ENCODE measurements at places on chromosomes 3 and 15. TPM values are rescaled to one million over a fixed set of nuclear protein-coding genes. Genes with fewer than 3 reads are reported as not detected.

The PAQR9 gene
- total RNA-seq: not detected

The ZNF501 gene
- 1.5 TPM for total RNA-seq

The DAG1 gene
- total RNA-seq: 15.4 TPM

The NMB gene
- 2.8 TPM for total RNA-seq

The HYAL3 gene
- 10.9 TPM for total RNA-seq

The APOD gene
- not detected for total RNA-seq

The ZPLD1 gene
- not detected for total RNA-seq

The VILL gene
- total RNA-seq: 23.0 TPM

The ULK4 gene
- total RNA-seq: 21.0 TPM

The PLAAT1 gene
- total RNA-seq: not detected

The TMIE gene
- 1.6 TPM for total RNA-seq

The CPEB1 gene
- total RNA-seq: not detected

The WWTR1 gene
- 0.27 TPM for total RNA-seq

The SERINC4 gene
- total RNA-seq: 0.37 TPM

The ZNF710 gene
- total RNA-seq: 24.4 TPM

The FAM107A gene
- total RNA-seq: not detected

The MORC1 gene
- not detected for total RNA-seq

The SPATA12 gene
- not detected for total RNA-seq

The GOLGA6L10 gene
- total RNA-seq: 0.97 TPM

The WNT7A gene
- total RNA-seq: 0.20 TPM

The LRRC31 gene
- not detected for total RNA-seq

The TM6SF1 gene
- total RNA-seq: 9.4 TPM

The LINGO1 gene
- total RNA-seq: not detected

The DISP2 gene
- total RNA-seq: 0.60 TPM

The CLDN16 gene
- total RNA-seq: not detected

The MNS1 gene
- total RNA-seq: 0.23 TPM

The IQCH gene
- total RNA-seq: 0.89 TPM

The GRAMD2A gene
- not detected for total RNA-seq

The FEZF2 gene
- total RNA-seq: not detected

The NMNAT3 gene
- total RNA-seq: 0.94 TPM

The IL12A gene
- 0.17 TPM for total RNA-seq

The UBAP1L gene
- total RNA-seq: 3.8 TPM

The CRYGS gene
- 5.7 TPM for total RNA-seq

The RAB43 gene
- total RNA-seq: 52.0 TPM

The IGF2BP2 gene
- total RNA-seq: 0.62 TPM

The EFCC1 gene
- 0.07 TPM for total RNA-seq

The SERPINI2 gene
- not detected for total RNA-seq

The GALK2 gene
- total RNA-seq: 20.2 TPM

The SLC22A13 gene
- total RNA-seq: 0.37 TPM

The GOLGA8G gene
- not detected for total RNA-seq

Measured in activated CD4-positive, alpha-beta T cell treated with anti-CD3 and anti-CD28 coated beads, Interleukin-2, amount 10 ng/mL, durations not matched to agents 7 days and 5 days (primary cell).